CD4-positive, CD25-positive, alpha-beta regulatory T cell (primary cell): ENCODE measurements at places on chromosomes 7 and 10.
A peak's percentile ranks its signal among the peaks of the same experiment; 100 is the strongest.

DNA sequence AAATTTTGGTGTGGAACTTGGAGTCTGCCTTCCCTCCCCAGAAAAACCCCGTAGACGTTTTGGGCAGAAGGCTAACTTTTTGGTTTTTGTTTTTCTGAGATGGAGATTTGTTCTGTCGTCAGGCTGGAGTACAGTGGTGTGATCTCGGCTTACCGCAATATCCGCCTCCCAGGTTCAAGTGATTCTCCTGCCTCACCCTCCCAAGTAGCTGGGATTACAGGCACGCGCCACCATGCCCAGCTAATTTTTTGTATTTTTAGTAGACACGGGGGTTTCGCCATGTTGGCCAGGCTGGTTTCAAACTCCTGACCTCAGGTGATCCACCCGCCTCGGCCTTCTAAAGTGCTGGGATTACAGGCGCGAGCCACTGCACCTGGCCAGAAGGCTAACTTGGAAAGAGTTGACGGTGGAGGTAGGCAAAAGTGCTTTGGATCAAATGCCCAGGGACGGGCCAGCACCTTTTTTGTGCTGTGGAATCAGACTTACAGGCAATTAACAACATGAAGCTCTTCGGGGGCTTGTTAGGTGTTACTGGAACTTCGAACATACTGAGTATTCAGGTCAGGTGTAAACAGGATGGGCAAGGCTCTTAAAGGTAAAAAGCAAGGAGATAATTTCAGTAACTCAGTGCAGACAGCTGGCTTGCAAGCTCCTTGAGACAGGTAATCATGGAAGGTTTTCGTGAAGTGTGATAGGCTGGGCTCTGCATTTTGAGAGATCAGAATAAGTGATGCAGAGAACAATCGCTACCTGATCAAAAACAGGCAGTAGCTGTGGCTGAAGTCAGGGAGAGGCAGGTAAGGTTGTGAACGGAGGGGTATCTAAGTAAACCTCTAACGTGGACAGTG, 1.8 kb downstream of the PPP1R35 start:
- no peak for DNase-seq

- no peak for DNase-seq
These were observed 29.9 kb upstream of the GALNTL5 start for GRCh38 chr7:151926336-151926712.

DNA sequence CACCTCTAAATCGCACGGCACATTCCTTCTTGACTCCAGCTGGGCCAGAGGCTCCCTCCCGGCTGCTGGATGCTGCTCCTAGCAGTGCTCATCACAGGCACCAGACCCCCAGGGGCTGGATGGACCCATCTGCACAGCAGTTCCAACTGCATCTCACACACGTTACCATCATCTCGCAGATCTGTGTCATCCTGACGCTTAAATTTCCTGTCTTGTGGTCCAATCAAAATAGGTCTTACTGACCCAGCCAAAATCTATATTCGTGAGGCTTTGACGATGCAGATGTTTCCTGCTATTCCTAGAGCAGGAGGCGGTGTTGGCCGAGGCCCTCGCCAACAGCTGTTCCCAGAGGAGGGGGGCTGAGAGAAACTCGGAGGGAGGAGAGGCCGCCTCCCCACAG, 108.0 kb downstream of the MKI67 start:
- DNase-seq: peak; percentile 33

DNA sequence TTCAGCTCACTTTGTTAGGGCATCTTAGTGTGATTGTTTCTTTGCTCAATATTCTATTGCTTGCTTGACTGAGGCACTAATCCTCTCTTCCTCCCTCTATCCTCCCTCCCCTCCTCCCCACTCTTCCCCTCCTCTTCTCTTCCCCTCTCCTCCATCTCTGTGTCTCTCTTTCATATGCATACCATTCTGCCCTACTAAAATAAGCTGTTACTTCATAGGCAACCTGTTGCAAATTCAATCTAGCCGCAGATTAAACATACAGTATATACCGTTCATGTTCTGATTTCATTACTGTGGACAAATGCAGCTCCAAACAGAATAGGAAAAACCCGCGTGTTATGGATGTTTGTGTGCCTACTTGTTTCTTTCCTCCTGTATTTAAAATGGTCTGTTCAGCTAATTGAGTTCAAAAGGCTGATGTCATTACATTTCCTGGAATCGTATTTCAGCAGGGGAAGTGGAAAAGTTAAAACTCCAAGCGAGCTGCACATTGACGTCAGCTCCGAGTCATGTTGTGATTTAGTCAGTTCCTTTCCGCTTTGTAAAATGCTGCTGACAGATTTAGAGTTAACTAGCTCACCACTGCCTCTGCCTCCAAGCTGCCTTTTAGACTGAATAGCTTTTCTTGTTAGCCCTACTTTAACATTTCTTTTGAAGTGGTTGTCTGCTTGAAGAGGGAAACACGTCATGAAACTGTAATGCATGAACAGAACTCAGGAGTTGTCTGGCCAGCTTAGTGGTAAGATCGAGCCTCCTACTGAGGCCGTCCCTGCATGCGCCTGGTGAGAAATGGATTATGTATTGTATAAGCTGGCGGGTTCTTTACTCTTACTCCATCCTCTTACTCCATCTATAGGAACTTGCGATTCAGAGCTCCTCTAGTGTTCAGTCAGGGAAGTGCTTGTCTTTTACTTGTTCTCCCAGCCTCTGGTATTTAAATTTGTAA, 69.0 kb downstream of the CREM start:
- peak; percentile 97 for DNase-seq

DNA sequence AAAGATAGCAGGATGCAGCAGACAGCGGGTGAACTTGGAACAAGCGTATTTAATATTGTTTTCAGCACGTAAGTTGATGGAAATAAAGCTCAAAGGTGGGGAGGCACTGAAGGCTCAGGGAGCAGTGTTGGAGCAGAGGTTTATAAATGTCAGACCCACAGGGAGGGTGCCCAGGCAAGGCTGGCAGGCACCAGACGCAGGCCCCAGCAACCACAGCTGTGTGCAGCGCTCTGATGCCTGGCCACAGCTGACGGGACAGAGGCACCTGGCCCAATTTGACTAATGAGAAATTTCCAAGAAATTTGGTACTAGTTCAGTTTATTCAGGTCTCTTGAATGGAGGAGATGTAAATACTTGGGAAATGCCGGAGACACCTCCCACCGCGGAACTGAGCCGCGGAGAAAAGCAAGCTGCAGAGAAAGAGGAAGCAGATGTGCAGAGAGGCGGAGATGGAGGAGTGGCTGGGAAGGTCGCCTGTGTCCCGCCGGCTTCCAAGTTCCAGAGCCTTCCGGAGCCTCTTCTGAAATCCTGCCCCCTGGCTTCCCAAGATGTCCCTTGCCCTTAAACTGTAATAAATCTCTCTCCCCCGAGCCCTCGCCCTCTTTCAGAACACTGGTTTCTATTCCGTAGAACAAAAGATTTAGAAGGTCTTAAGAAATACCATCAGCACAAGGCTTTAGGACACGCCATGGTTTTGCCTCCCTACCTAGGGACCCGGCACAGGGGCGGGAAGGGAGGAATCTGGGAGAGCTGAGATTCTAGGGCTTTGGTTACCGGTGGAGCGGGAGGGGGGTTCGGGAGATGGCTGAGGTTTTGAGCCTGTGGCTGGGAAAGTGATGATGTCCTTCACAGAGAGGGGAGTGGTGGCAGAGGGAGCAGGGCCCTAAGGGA, 38.4 kb upstream of the PLXNA4 start:
- DNase-seq: no peak

DNA sequence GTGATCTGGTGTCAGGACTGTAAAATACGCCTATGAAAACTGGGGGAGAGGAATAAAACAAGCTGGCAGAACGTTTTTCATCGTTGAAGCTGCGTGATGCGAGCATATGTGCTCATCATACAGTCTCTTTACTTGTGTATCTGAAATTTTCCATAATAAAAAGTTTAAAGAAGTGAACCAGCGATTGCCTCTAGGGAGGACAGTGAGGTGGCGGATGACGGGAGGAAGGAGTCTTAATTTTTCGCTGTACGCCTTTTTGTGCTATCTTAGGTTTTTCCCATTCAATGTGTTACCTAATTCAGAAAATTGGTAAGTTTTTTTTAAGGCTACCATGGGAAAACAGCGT, 891 bp upstream of the WAPL start:
- DNase-seq: no peak

GRCh38 chr7:1943933-1944618, 274.0 kb downstream of the ELFN1 start:
- DNase-seq: peak; percentile 70

DNA sequence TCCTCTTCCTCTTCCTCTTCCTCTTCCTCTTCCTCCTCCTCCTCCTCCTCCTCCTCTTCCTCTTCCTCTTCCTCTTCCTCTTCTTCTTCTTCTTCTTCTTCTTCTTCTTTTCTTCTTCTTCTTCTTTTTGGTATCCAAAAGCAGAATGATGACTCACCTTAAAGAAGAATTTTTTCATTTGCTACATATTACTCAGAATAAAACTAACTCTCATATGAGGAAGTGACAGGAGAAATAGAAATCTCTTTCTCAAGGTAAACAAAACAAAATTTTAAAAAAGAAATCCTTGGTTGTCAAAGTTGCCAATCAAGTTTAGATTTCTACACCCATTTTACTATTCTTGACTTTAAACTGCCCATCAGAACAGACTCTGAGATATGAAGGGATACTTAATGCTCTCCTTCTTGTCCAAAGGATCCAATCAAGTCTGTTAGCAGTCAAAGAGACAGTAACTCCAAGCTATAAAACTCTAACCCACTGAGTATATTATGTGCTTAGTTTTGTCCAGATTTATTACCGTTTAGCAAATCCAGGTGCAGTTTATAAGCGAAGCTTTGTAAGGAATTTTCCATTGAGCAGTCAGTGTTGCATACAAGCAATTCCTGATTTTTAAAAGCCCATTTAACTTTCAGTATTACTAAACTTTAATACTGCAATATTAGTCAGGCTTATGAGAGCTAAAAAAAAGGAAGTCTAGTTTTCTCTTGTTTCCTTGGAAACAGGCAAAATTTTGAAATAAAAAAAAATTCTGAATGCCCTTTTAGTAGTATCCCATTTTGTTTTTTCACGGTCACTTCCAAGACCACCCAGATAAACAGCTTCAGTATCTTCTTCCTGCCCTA, 43.1 kb upstream of the SNX13 start:
- no peak for DNase-seq

DNA sequence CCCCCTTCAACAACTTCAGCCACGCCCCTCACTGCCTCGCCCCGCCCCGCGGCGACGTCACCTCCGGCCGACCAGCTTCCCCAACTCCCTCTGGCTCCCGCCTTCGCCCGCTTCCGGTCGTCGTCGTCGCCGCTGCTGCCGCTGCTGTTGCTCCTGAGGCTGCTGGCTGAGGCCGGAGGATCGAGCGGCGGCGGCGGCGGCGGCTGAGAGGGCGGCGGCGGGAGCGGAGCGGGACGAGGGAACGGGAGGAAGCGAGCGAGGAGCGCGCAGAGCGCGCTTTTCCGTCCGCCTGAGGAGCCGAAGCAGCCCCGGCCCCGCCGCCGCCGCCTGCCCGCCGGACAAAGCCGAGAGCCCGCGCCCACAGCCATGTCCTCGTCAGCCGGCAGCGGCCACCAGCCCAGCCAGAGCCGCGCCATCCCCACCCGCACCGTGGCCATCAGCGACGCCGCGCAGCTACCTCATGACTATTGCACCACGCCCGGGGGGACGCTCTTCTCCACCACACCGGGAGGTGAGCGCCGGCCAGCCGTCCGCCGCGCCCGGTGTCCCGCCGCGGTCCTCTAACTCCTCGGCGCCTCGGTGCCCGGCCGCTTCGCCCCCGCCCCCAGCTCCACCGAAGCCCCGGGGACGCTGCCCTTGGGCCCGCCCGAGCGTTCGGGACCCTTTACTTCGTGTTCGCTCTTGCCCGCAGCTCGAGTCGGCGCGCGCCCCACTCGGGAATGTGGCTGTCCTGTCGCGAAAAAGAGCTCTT, at the start of gene EIF4EBP2:
TSS of gene EIF4EBP2 (plus strand) at position 110 of the 751 bp plus-strand sequence. CDS start at position 367, 257 bp downstream.
- DNase-seq: peak; percentile 97

DNA sequence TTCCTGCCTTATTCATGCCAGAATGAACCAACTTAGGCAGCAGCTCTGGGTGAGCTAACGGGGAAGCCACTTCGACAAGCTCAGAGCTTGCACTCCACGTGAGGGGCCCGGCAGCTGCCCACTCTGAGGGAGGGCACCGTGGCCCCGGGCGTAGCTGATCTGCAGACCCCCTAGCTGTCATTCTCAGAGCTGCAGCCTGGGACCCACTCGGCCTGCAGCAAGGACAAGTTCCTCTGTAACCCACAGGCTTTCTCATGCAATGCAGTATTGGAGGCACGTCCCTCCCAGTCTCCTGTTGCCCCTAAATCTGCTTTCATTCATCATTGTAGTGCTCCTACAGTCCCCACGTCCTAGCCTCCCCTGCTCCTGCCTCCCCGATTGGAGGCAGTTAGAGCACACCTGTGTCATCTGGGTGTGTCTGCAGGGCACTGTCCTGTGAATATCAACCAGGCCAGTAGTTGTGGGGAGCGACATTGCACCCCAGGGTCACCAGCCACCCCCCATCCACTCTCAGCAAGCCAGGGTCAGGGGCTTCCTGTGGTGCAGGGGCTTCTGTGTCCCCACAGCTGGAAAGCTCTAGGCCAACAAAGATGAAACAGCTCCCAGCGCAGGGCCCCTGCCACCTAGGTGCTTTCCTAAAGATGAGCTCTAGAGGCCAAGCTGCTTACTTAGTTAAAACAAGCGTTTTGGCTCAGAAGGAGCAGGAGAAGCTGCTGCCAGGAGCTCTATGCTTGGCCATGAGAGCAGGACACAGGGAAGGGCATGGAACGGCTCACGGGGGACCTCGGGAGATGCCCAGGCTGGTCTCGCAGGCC, 333.6 kb downstream of the ADARB2 start:
- no peak for DNase-seq

- DNase-seq: no peak
These were observed 9.8 kb upstream of the RTKN2 start for GRCh38 chr10:62278441-62278910.

GRCh38 chr10:125995726-125996304, 99.5 kb downstream of the FANK1 start:
- peak; percentile 35 for DNase-seq

- DNase-seq: no peak
These were observed 20.9 kb upstream of the TTYH3 start for GRCh38 chr7:2610898-2611297.

DNA sequence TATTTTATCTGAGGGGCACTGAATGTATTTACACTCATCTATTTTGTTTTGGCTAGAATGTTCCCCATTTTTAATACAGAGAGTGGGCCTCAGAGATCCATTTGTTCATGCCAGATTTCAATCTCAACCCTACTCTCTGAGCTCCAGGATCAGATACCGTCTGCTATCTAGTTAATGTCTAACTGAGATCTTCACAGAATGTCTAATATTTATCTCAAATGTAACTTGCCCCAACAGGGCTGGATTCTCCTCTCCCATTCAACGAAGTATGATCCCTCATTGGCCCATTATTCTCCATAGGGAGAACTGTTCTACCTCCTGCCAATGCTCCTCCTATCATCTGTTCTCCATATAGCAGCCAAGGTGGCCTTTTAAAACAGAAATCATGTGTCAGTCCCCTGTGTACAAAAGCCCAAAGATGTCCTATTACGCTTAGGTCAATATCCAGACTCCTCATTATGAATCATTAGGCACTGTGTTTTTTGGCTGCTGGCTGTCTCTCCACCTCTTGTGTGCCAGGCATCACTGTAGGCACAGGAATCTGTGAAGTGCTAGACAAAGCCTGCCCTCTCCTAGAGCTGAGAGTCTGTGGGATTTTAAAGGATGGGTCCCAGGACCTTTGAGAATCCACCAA, 169.3 kb upstream of the AGK start:
- no peak for DNase-seq

- DNase-seq: no peak
These were observed 7.0 kb downstream of the KNDC1 start for GRCh38 chr10:133166828-133167692.

GRCh38 chr7:80146545-80147182, 12.0 kb downstream of the GNAI1 start:
- no peak for DNase-seq

GRCh38 chr7:150988230-150989226, 2.3 kb upstream of the NOS3 start:
- DNase-seq: peak; percentile 68
